ENCODE measurements at places on chromosomes 3 and 15. TPM values are rescaled to one million over a fixed set of nuclear protein-coding genes. Genes with fewer than 3 reads are reported as not detected.

Gene ALPK3
- 0.11 TPM for total RNA-seq

Gene CADM2
- not detected for total RNA-seq

Gene OXNAD1
- 21.4 TPM for total RNA-seq

Gene EDEM1
- total RNA-seq = 5.1 TPM

Gene MEIS2
- total RNA-seq = 35.3 TPM

Gene ARL14
- total RNA-seq = 1.7 TPM

Gene GABRR3
- not detected for total RNA-seq

Gene DNAJC17
- total RNA-seq = 30.2 TPM

Gene SERINC4
- 0.11 TPM for total RNA-seq

Gene NR1I2
- total RNA-seq = 1.3 TPM

Gene CCR8
- total RNA-seq = not detected

Gene TMCO5A
- total RNA-seq = not detected

GRCh38 chr3:169846458-169847193 lies 23.1 kb downstream of the LRRC31 start:
- peak; percentile 85 for DNase-seq

DNA sequence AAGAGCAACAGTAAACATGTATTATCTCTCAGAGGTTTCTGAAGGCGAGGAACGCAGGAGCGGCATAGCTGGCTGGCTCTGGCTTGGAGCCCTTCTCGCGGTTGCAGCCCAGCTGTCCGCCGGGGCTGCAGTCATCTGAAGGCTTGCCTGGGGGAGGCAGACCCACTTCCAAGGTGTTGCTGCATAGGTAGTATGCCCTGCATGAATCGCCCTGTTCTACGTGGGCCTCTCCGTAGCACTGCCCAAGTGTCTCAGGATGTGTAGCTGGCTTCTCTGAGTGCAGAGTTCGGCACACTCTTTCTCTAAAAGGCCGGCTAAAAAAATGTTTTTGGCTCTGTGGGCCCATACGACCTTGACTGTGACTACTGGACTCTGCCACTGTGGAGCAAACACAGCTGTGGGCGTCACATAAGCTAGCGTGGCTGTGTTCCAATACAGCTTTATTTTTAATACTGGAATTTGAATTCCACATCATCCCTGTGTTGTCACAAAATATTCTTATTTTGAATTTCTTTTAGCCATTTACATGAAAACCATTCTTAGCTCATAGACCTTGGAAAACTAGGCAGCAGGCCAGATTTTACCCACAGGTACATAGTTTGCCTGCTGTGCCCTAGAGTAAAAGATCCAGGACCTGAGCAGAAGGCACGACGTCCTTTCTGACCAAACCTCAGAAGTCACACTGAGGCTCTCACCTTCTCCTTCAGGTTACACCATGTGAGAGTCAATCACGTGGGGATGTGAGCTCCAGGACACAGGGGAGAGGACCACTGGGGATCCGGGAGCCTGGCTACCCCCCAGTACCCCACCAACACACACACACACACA lies 55.9 kb downstream of the PGPEP1L start:
- DNase-seq = no peak

- DNase-seq = peak; percentile 50
Measured at GRCh38 chr3:58167431-58168351, 43.1 kb downstream of the DNASE1L3 start.

- no peak for DNase-seq
Measured at GRCh38 chr3:87498358-87499080, 222.1 kb upstream of the POU1F1 start.

- no peak for DNase-seq
Measured at GRCh38 chr15:61871926-61872522, 188.2 kb downstream of the VPS13C start.

- DNase-seq = peak; percentile 71
Measured at GRCh38 chr3:192887701-192888100, 30.0 kb downstream of the MB21D2 start.

GRCh38 chr3:60268123-60268522 lies 983.1 kb downstream of the FHIT start:
- no peak for DNase-seq

GRCh38 chr3:126685493-126685892 lies 18.5 kb upstream of the CHCHD6 start:
- no peak for DNase-seq

GRCh38 chr3:195119461-195120266 lies 151.3 kb downstream of the XXYLT1 start:
- peak; percentile 95 for DNase-seq

DNA sequence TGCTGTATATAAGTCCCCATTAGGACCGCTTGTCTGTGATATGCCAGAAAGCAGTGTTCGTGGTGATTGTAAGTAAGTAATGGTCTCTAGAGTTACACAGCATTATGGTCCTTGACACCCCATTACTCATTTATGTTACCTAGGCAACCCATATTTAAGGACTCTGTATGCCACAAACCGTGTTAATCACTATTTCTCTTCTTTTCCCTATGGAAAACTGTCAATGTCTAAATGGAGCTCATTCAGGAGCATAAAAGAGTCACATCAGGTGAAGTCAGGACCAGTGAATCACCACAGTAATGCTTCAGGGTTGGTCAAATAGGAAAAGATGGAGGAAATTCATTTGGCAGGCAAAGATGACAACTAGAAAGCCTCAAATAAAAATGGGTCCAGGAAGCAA lies 146.6 kb upstream of the PEX5L start:
- DNase-seq = no peak

- no peak for DNase-seq
Measured at GRCh38 chr3:14148041-14148985, 23.5 kb downstream of the TMEM43 start.

GRCh38 chr3:45909542-45909941 lies 23.2 kb downstream of the CCR9 start:
- no peak for DNase-seq

DNA sequence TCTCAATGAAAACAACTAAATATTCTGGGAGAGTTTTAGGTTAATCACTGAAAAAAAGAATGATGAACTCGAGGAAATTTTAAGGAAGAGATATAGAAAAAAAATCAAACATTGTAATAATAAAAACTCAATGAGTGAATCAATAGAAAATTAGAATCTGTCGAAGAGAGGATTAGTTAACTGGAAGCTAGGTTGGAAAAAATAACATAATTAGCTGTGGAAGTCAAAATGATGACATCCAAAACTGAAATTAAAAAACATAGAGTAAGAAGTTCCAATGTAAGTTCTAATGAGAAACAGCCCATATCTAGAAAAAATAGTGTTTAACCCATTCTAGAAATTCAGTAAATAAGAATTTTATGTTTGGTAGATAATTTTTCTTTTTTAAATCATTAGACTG lies 299.3 kb upstream of the RARB start:
- no peak for DNase-seq

GRCh38 chr15:59295261-59296001 lies 77.2 kb downstream of the MYO1E start:
- DNase-seq = peak; percentile 71

- no peak for DNase-seq
Measured at GRCh38 chr3:113607219-113607596, 74.9 kb downstream of the SIDT1 start.

DNA sequence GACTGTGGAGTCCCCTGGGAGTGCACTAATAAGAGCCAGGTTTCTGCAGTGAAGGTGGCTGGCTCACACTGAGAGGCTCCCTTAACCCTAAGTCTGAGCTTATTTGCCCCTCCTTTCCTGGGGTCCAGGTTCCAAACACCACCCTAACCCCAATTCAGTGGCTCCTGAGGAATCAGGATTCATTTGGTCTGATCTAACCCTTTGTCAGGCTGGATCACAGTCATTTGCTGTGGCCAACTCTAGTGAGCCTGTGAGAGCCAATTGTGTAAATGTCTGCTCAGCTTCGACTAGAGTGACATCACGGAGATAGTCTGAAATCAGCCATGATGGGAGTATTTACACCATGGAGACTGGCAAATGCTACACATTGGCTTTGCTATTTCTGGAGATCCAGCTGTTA lies 73.7 kb upstream of the ACAN start:
- DNase-seq = no peak

- no peak for DNase-seq
Measured at GRCh38 chr3:144585953-144586352, 614.3 kb downstream of the DIPK2A start.

DNA sequence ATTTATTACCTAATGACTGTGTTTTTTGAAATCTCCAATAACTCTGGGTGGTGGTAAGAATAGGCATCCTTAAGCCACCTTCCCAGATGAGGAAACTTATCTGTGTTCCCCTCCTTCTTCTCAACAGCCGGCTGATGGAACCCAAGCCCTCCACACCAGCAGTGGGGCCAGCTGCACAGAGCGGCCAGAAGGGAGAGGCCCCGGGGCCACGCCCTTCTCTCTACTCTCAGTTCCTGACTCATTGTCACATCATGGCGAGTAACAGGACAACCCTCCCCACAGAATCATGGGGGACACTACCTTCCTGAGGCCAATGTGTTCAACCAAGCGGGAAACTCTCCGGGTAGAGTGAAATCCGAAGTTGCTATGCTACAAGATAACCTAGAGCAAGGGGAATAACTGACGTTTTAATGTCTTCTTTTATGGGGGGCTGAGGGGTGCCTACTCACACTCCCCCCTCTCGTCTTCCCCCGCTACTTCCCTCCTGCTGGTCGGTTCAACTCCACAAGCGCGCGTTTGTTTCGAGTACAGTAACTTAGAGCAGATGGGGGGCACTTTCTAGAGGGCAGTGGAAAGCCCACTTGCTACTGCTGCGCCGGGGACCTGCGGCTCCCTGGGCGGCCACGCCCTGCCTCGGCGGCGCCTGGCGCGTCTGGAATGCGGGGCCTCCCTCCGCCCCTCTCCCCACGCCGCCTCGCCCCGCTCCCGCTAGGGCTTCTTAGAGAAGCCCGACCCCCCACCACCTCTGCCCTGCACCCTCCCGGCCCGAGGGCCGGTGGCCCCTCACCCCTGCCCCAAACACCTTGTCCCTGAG lies 621 bp downstream of the ANXA2 start:
- DNase-seq = peak; percentile 85

DNA sequence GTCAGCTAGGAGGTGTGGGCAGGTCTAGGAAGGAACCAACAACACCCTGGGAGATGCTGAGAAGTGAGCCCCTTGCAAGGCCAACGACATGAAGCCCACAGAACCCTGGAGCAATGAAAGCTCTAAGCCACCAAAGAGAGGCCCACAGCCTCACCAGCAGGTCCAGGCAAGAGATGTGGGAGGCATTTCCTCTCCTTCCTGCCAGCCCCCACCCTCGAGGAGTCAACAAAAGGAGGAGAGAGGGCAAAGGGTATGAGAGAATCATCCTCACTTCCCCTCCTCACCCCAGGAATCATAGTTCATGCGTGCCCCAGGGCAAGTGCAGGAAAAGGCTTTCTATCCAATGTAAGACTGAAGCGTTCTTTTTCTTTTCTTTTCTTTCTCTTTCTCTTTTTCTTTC lies 195.8 kb downstream of the SHQ1 start:
- no peak for DNase-seq

DNA sequence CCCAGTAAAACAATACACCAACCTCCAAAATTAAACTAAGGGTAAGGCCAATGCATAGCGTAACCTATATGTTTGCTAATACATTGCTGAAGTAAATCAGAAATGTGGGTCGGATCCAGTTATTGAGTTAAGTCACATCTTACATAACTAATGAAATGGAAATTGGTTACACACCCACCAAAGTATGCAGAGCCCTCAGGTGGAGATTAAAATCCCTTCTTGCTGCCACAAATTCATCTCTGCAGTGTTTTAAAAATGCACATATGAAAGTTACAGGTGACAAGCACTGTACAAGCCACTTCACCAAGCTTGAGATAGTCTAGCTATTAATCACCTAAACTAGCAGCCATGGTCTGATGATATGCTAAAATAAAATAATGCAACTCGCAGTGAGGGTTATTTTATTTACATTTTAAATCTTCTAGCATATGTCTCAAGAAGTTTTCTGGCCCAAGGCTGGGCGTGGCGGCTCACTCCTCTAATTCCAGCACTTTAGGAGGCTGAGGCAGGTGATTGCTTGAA lies 130.6 kb downstream of the AQP9 start:
- DNase-seq = no peak

- peak; percentile 38 for DNase-seq
Measured at GRCh38 chr15:25439369-25439836, 579 bp upstream of the UBE3A start.

GRCh38 chr3:134345202-134345601 lies 29.0 kb downstream of the AMOTL2 start:
- DNase-seq = no peak

DNA sequence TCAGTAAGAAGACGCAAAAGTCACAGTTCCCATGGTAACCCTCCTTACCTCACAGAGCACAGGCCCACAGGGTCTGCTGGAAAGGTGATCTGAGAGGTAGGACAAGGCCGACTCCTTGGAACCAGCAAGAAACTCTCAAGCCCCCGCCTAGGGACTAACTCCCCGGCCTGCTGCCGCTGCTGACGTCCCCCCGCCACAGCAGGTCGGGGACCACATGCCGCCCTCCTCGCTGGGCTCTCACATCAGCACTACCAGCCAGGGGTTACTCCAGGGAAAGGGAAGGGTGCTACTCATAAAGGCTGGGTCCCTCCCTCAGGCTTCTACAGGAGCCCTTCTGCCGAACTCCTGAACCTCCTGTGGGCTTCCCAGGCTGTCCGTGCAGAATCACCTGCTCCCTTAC lies 94.2 kb downstream of the XXYLT1 start:
- no peak for DNase-seq

- DNase-seq = peak; percentile 27
Measured at GRCh38 chr3:54087581-54088410, 34.6 kb upstream of the CACNA2D3 start.

DNA sequence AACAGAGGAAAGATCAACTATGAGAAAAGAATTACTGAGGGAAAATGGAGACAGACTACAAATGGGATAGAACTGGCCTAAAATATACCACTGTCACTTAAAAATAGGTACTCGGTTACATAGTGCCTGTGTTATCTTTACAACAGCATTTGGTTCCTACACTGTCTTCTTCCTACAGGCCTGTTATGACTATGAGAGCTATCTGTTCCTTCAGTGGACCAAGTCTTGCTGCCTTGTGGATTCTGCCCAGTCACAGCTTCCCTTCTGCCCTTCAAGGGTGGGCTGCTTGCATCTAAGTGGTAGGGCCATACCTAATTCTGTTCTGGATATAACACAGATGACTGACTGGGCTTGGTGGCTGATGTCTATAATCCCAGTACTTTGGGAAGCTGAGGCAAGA lies 13.8 kb upstream of the ARHGEF3 start:
- no peak for DNase-seq

DNA sequence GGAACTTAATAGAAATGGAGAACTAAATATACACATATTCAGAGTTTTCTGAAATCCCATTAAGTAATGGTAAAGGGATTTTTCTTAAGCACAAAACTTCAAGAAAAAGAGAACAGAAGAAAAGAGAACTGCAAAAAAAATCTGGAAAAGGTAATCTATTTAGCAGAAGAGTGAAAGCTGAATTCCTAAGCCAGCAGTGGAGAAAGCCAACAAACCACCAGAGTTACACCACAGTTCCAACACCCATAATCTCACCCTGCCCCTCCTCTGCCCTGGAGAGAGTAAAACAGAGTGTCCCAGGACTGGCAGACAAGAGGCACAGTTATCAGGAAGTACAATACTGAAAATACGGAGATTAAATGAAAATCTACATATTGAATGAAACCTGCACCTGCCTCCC lies 29.4 kb downstream of the TP53BP1 start:
- DNase-seq = no peak

All from Daoy (cell line).